ENCODE measurements at places on chromosomes 6 and 20. TPM values are rescaled to one million over a fixed set of nuclear protein-coding genes. Genes with fewer than 3 reads are reported as not detected.
A peak's percentile ranks its signal among the peaks of the same experiment; 100 is the strongest.

- no peak for DNase-seq
Measured at GRCh38 chr6:165110860-165111259, 198.5 kb downstream of the C6orf118 start.

GRCh38 chr6:96499781-96500180 lies 21.8 kb upstream of the UFL1 start:
- DNase-seq: peak; percentile 24

DNA sequence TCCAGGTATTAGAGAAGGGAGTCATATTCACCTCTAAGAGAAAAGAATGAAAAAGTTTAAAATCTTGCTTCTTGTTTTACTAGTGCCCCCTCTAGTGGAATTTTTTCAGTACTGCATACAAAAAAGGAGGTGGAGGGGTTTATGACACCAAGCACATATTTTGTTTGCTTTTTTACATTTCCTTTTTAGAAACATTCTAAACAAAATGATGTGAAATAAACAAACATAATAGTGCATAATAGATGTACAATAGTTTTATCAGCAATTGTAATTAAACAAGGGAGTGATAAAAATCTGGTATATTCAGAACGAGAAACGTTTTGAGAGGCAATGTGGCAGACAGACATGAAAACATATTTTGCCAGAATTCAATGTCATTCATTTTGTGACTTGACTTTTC lies 111.0 kb upstream of the TFAP2D start:
- no peak for DNase-seq

DNA sequence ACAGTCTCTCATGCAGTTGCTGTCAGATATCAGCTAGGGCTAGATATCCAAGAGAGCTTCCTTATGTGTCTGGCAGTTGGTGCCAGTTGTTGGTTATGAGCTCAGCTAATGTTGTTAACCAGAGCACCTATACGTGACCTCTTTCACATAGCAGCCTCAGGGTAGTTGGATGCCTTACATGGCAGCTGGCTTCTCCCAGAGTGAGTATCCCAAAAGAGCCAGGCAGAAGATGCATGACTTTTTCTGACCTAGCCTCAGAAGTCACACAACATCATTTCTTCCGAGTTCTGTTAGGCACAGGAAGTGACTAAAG lies 175.7 kb downstream of the VEGFA start:
- DNase-seq: no peak

DNA sequence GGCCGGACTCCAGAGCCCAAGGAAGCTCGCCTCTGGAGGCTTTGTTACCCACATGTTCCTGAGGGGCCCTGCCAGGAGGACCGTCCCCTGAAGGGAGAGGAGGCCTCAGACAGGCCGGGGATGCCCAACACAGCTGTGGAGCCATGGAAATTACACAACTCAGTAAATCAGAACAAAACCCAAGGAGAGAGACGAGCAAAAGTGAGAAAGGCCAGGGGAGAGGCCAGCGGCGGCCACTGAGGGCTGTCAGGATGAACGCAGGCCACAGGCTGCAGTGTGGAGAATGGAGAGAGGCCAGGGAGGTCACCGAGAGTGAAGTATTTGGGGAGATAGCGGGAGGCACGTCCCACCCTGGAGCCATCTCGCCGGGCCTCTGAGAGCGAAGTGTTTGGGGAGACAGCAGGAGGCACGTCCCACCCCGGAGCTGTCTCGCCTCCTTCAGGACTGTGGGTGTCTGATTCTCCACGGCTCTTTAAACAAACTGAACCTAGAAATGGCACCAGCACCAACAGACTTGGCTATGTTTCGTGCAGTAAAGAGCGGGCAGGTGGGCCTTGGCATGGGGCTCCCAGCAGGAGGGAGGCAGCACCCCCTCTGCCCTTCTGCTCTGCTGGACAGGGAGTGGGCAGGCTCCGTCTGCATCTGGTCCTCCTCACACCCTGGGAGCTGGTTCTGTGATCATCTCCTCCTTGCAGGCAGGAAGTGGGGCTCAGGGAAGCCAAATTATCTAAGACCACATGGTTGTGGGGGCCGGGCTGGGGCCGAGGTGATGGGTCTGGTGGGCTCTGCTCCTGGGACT lies 91.0 kb downstream of the YTHDF1 start:
- DNase-seq: no peak

DNA sequence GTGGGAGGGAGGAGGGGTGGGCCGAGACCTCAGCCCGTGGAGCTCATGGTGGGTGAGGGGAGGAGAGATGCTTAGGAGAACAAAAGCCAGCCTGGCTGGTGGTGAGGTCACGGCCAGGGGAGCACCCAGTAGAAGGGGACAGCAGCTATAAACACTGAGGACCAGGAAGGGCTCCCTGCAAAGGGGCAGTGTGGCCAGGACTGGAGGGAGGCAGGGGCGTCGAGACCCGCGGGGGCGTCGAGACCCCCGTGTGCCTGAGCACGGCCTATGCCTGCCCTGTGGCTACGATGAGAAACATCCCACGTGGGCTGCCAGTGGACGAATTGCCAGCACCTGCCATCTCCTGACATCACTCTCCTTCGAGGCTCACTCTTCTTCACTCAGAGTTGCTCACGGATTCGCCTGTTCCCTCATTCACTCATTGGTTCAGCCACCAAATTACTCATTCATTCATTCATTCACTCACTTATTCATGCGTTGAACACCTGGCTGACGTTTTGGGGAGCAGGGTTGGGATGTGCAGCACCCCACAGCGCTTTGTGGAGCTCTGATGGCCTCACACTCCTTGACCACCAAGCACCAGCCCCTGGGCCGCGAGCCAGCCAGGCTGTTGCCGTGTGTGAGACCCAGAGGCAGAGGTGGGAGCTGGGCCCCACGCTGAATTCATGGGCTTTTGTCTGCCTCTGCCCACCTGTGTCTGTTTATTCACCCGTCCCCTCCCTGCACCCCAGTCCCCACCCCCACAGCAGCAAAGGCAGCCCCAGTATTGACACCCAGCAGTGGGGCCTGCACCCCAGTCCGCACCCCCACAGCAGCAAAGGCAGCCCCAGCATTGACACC lies 61.2 kb upstream of the BHLHE23 start:
- DNase-seq: no peak

DNA sequence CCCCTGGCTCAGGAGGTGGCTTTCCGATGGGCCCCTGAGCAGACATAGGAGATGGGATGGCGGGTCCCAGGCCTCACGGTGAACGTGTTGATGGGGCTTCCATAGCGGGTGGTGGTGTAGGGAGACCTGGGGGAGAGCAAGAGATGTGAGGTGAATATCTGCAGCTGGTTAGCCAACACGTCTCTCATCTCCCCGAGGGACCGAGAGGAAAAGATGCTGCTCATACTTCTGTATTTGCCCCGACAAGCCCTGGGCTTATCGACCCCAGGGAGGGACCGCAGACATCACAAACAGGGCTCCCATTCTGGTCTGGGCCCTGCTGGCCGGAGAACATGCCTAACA lies 38.7 kb downstream of the C6orf132 start:
- no peak for DNase-seq

DNA sequence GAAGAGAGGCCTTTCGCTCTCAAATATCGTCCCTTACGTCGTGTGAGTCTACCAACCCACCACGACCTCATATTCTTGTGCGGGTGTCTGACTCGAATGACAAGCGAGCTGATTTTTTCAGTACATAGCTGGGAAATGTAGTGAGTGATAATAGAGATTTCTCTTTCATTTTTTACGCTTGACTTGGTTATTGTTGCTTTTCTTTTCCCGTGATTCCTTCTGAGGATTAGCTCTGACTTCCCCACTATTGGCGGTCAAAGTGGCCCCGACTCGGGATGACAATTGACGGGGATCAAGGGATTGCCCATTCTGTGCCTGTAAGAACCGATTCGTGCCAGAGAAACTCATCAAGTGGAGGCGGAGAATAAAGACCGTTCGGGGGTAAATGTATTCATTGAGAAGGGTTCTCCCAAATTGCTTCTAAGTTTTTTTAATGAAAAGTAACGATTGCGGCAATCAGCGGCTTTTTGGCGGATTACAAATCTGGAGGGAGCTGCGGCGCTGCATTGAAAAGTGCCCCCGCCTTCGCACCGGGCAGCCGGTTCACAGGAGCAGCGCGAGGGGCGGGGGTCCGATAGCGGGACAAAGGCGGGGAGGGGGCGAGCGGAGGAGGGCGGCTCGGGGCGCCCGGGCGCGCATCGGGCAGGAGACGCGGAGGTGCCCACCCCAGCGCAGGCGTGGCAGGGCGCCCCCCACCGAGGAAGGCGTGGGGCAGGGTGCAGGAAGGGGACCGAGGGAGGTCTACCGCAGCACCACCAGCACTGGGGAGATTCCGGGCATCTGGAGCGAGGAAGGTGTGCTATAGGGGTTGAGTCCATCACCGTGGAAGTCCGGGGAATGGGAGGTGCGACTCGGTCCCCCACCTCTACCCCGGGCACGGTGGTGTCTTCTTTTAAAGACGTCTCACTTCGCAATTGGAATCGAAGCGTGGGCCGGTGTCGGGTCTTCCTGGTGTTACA lies 44.5 kb upstream of the OSTM1 start:
- no peak for DNase-seq

DNA sequence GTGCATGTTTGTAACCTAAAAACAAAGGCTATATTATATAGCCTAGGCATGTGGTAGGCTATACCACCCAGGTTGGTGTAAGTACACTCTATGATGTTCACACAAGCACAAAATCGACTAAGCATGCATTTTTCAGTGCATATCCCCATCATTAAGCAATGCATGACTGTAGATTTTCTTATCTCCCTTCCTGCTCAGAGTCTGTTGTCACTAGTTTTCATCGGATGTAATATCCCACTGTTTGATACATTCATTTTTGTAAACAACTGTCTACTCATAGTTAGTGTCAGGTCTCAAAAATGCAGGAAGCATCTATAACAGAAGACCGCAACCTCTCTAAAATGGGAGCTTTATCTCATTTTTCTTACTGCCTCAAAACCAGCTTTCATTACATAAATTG lies 70.7 kb downstream of the GFRAL start:
- no peak for DNase-seq

DNA sequence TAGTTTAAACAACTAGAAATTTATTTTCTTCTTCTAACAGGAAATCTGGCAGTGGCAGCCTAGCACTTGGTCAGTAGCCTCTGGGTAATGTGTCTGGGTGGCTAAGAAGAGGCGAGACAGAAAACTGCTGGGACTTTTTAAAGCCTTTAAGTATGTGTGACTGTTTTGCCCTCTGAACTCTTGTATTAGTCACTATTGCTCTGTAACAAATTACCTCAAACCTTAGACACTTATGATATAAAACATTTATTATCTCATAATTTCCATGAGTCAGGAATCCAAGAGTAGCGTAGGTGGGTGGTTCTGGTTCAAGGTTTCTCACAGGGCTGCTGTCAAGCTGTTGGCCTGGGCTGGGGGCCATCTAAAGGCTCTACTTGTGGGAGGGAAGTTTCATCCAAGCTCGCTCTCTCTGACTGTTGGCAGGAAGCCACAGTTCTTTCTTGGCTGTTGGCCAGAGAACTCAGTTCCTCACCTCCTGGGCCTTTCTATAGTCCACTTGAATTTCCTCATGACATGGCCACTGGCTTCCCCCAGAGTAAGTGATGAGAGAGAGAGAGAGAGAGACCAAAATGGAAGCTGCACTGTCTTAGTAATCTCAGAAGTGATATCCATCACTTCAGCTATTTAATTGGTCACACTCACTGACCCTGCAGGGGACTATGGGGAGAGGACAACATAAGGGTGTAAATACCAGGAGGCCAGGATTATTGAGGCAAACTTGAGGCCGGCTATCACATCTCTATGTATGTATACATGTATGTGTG lies 17.4 kb upstream of the TBC1D22B start:
- DNase-seq: peak; percentile 49

DNA sequence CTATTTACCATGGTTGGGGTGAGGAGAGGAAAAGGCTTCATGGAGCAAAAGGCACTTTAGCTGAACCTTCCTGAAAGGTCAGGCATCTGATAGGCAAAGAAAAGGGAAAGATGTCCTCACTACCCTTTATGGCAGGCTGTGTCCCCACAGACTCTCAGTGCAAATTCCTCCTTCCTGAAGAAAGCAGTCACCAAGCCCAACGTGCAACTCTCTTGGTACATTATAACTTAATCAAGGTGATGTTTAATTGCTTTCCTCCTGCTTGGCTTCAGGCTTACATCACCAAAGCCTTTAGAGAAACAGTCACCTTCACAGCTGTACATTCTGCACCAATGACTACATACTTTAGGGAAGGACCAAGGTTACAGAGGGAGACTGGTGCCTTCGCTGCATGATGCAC lies 2.1 kb upstream of the CLIC5 start:
- DNase-seq: no peak

- no peak for DNase-seq
Measured at GRCh38 chr6:155523821-155524651, 68.4 kb upstream of the NOX3 start.

GRCh38 chr6:131212913-131213312 lies 77.6 kb downstream of the AKAP7 start:
- no peak for DNase-seq

GRCh38 chr6:157155804-157156203 lies 167.5 kb downstream of the TMEM242 start:
- DNase-seq: no peak

DNA sequence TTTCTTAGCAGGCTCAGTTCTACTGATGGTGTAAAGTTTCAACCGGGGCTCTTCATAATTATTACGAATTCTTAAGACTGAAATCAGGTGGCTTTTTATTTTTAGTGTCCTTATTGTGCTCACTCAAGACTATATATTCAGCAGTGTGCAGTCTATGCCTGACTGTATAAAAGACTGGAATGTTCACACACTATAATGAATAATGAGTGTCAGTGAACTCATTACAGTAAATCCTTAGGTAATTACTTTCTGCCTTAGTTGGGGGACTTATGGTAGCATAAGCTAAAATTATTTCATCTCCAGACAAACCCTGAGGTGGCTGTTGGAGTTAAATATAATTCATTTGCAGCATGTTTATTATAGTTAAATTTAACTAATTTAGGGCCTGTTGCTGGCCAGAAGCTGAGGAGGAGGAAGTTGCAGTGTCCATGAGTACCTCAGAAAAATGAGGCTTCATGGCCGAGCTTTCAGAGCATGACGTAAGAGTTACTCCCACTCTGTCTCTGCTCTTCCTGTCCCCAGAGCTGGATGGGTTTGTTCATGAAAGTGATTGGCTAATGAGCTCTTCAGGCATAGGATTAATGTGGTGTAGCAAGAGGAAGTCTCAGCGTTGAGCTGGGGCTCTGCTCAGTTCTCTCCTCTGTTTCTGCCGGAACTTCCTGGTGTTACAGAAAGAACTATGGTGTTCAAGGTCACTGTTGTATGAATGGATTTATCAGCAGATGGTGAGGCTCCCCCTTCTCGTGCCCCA lies 335.7 kb downstream of the NRN1 start:
- DNase-seq: no peak

The LAMA4 gene
- not detected for total RNA-seq

The GTSF1L gene
- 0.39 TPM for total RNA-seq

The HUS1B gene
- 2.8 TPM for total RNA-seq

Data from activated T-helper 1 cell treated with anti-CD3 and anti-CD28 coated beads, Interleukin-12 subunit alpha, Interleukin-12 subunit beta, Interleukin-2, Interleukin-4 antibody, amounts not matched to agents 30 ng/mL and 10 ng/mL and 1 ng/mL, durations not matched to agents 14 hours and 24 hours and 36 hours (primary cell).